Fibroblast of skin of right quadriceps (primary cell): ENCODE measurements at places on chromosomes 12 and 14.

DNA sequence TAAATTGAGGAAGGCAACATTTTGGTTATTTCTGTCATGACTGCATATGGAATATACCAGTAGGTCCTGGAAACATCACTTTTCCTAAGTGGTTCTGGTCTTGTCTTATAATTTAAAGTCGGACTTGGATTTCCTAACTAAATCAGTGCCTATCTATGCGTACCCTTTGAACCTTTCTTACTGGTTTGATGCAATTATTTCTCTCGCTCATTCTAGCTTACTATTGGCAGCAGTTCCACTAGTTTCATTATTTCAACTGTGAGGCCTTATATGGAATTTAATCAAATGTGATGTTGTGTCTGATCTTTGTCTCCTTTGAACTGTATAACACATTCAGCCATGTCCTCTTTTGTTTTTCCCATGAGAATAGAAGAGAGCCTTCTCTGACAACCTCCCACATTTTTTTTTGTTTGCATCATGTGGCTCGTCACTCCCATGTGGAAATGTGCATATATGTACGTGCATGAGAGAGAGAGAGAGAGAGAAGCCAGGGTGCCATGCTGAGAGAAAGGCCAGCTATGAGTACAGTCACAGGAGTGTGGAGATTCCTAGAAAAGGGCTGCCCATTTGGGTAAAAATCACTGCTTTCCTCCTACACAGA lies 48.0 kb downstream of the AKAP6 start:
- no peak for DNase-seq

- DNase-seq = peak; percentile 28
Observed at GRCh38 chr14:92717571-92718042, 30.8 kb downstream of the LGMN start.

- DNase-seq = no peak
Observed at GRCh38 chr14:29274890-29275596, 508.5 kb downstream of the FOXG1 start.

DNA sequence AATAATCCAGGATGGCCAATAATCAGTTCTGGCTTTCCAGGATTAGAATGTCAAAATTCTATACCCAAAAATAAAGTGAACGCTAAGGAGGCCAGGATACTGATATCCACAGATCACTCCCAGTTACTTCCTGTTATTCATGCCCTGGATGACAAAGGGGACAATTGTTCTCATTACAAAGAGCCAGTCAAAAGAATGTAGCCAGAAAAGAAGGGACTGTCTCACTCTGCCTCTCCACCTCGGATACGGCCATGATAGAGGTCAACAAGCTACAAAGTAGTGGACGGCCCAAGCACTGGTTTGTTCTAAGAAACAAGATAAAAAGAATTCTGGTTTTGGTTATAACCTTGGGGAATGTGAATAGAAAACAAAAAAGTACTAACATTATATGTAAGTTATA lies 116.1 kb upstream of the ATF7IP start:
- DNase-seq = no peak

- DNase-seq = peak; percentile 93
Observed at GRCh38 chr12:116434155-116435011, 124.8 kb upstream of the MAP1LC3B2 start.

DNA sequence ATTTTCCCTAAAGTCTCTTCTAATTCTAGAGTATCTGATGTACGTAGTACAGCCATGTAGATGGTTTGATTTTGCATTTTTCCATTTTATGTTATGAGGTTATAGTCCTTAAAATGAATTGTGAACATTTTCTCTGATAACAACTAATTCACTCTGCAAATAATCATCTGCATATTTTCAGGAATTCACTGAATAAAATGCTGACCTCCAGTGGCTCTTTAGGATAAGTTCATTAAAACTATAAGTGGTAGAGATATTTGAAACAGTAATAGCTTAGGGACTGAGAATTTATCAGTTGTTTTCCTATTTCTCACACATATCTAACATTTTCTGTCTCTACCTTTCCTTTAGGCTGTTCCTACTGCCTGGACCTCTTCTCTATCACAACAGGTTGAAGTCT lies 4.4 kb downstream of the MSRB3 start:
- DNase-seq = no peak

DNA sequence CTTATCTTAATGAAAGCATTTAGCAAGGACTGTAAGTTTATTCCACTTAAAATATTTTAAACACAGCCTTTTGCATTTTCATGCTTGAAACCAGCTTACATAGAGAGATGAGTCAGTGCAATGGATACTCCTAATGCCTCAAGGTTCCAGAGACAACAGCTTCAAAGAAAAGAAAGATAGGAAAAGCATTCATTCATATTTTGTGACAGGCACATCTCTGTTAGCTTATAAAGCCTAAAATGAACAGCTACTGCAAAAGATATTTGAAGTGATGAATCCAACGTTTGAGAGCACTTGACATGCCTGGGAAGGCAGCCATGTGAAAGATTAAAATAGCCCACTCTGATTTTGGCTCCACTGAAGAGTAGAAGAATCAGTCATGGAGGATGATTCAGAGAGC lies 814.5 kb downstream of the RPS29 start:
- peak; percentile 3 for DNase-seq

DNA sequence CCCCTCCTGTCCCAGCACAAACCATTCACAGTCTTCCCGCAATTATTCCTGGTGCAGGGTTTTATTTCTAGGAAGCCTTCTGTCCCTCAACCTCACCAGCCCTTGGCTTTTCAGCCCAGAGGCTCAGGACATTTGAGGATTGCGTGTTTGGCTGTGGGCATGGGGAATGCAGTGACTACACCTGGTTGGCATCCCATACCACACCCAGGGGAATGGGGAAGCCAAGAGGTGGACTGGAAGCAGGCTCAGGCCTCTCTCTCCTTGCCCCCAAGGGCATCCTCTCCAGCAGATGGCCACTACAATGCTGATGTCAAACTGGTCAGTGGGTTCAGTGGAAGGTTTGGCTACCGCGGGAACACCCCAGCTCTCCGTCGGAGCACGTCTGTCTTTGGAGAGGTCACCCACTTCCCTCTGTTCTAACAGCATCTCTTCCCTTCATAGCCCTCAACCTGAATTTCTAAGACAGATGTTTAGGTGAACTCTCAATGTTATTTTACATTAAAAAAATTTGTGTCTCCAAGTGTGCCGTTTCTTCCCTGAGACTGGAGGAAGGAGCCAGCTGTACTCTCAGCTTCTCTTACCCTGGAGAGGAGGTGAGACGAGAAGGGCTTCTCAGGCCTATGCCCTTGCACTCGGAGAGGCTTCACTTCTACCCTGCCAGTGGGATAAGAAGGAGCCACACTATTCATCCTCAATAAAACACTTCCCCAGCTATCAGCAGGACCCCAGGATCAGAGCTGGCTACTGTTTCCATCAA lies 35.5 kb downstream of the DCAF4 start:
- DNase-seq = peak; percentile 11

GRCh38 chr12:117603316-117604113 lies 242.1 kb upstream of the NOS1 start:
- no peak for DNase-seq

- DNase-seq = no peak
Observed at GRCh38 chr14:63361790-63362189, 43.1 kb upstream of the GPHB5 start.

GRCh38 chr12:66405395-66405794 lies 103.1 kb downstream of the HELB start:
- DNase-seq = peak; percentile 70

DNA sequence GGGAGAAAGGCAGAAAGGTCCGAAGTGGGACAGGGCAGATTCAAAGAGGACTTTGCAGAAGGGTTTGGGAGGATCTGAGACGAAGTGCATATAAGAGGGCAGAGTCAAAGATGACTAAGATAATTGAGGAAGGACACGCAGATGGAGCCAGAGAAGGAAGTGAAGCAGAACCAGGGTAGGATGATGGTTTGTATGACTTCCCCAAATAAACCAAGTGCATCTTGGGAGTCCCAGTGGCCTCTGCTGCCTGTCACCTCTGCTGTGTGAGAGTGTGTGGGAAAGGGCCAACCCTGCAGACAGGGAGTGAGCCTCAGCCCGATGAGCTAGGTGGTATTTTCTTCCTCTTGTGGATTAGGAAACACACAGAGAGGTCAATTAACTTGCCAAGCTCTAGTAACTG lies 36.8 kb downstream of the FLVCR2 start:
- no peak for DNase-seq

GRCh38 chr12:29396774-29397173 lies 15.8 kb upstream of the ERGIC2 start:
- DNase-seq = no peak

- DNase-seq = no peak
Observed at GRCh38 chr14:71006200-71006563, 98.9 kb downstream of the PCNX1 start.

- no peak for DNase-seq
Observed at GRCh38 chr14:51293149-51293911, 53.3 kb downstream of the TMX1 start.

DNA sequence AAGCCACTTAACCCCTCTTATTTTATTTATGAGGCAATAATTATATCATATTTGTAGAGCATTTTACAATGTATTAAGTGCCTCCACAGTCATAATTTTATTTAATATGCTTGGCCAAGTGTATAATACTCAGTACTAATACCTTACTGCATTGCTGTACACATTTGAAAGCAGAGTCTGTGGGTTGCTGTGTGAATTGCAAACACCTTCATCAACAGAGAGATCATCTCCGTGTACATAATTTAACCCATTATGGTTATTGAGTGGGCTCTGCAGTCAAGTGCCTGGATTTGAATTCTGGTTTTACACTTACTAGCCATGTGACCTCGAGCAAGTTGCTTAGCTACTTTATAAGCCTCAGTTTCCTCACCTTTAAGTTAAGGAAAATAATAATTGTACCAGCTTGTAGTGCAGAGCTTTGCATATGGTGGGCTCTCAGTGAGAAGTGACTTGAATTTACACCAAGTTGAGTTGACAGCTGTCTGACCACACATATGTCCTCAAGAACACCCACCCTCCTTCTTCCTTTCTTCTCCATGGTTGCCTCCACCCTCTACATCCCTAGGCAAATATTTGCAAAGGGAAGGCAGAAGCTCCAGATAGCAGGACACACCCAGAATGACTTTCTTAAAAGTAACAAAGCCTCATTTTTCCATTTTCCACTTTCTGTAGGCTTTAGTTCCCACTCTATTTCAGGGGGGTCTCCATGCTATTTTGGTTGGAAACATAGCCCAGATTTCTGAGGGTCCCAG lies 12.3 kb downstream of the CRACR2A start:
- no peak for DNase-seq

DNA sequence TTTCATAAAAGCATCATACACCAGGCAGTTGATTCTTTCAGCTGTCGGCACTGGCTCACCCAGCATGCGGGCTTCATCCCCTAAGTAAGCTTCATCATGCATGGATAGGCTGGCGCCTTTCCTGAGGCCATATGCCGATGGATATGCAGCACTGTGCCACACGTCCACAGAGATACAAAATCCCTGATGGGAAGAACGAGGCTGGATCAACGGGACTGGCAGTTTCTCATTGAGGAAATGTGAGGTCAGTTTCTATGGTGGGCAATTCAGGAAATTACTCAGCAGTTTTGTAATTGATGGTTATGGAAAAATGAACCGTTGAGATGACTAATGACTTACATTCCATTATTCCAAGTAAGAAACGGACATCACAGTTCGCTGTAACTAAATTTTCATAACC lies 453.8 kb downstream of the TMEM121 start:
- no peak for DNase-seq

- DNase-seq = peak; percentile 55
Observed at GRCh38 chr12:90896821-90897220, 58.2 kb downstream of the CCER1 start.
